ENCODE measurements at places on chromosomes 4 and X.

DNA sequence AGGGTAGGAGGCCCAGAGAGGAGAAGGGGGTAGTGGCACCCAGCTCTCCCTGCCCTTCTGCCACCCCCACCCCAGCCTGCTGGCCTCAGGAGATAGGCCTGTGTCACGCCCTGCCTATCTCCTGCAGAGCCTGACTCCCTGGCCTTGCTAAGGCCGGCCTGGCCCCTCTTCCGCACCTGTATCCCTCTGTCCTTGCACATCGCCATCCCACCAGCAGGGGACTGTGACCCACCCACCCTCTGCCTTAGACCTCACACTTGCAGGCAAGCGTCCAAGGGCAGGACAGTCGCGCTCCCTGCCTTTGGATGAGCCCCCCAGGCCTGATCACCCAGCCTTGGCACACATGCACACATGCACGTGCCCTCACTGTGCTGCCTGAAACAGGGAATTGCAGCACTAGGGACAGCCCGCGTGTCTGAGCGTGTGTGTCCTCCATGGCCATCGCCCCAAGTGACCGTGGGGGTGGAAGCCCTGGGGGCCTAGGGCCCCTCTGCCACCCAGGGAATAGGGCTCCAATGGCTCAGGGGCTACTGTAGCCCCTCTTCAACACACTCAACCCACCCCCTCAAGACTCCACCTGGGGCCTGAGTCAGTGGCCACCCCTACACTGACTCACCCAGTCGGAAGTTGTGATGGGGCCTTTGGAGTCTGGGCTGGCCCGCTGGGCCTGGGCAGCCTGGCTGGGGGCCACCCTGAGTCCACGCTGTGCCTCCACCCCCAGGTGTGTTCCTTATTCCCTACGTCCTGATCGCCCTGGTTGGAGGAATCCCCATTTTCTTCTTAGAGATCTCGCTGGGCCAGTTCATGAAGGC is 2.1 kb downstream of the SLC6A8 start:
- H3K27me3 ChIP-seq, result peaks cover 32% of the 10 kb centered on the region
- no peaks in the 10 kb centered on the region for H3K4me1 ChIP-seq
- no peak for DNase-seq
- peak overlapping the region; percentile 58 for H3K27ac ChIP-seq
- H3K36me3 ChIP-seq, result no peaks in the 10 kb centered on the region

DNA sequence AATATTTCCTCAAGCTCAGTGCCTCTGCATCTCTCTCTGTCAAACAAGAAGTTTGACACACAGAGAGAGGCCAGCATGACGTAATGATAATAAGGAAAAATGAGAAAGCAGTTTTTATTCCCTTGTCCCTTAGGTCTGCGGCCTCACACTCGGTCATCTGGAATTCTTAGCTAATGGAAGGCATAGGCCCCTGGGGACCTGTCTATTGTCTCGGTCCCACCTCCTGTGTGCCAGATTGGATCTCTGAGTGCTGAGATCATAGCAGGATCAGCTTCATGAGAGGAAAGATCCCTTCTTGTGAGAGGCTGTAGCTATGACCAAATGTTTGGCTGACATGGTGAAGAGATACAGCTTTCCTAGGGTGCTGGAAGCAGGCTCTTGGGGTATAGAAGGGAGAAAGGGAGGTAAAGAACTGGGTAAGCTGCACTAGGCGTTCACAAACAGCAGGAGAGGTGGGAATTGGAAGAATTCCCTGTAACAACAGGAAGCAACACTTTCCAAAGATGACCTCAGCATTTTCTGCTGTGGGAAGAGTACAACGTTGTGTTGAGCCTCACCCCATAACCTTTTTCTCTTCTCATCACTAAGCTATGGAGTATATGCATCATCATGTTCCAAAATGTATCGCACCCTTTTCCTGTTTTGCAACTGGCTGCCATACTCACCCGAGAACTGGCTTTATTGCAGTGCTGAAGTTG is 20.2 kb downstream of the TMEM31 start:
- H3K27ac ChIP-seq, result peak overlapping the region; percentile 18
- no peaks in the 10 kb centered on the region for H3K4me1 ChIP-seq
- no peaks in the 10 kb centered on the region for H3K36me3 ChIP-seq
- H3K27me3 ChIP-seq, result peaks cover 73% of the 10 kb centered on the region

DNA sequence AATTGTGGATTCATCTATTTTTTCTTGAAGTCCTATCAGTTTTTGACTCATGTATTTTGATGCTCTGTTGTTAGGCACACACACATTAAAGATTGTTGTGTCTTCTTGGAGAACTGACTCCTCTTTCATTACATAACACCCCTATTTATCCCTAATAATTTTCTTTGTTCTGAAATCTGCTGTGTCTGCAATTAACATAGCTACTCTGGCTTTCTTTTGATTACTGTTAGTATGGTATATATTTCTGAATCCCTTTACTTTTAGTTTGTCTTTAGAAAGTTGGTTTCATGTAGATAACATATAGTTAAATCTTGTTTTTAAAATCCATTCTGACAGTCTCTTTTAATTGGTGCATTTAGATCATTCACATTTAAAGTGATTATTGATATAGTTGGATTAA is 5.1 kb upstream of the PJA1 start:
- H3K27me3 ChIP-seq, result no peaks in the 10 kb centered on the region
- H3K4me3 ChIP-seq, result no peak overlapping the region
- no peaks in the 10 kb centered on the region for H3K36me3 ChIP-seq
- no peak for DNase-seq
- H3K4me1 ChIP-seq, result no peaks in the 10 kb centered on the region

- H3K4me1 ChIP-seq, result no peaks in the 10 kb centered on the region
Measured at GRCh38 chrX:134773041-134773440, 114.8 kb upstream of the PLAC1 start.

DNA sequence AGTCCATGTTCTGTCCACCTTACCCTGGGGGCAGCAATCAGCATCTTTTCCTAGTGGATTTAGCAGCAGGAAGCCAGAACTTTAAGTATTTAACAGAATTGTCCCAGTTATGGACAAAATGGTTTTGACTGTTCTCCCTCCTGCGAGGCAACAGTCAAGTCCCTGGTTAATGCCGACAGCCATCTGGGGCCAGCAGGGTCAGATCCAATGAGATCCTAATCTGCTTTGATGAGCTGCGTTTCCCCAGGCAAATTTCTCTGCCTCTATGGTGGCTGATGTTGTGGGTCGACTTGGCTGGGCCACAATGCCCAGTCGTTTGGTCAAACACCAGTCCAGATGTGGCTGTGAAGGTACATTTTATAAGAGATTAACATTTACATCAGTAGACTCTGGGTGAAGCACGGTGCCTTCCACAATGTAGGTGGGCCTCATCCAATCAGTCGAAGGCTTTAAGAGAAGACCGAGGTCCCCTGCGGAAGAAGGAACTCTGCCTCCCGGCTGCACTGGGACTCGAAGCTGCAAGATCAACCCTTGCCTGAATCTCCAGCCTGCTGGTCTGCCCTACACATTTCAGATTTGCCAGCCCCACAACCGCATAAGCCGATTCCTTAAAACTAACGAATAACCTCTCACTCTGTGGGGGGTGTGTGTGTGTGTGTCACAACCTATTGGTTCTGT is 89.0 kb upstream of the C4orf50 start:
- no peak for DNase-seq
- no peaks in the 10 kb centered on the region for H3K36me3 ChIP-seq
- H3K4me1 ChIP-seq, result no peaks in the 10 kb centered on the region
- no peak overlapping the region for H3K27ac ChIP-seq
- no peak overlapping the region for H3K4me3 ChIP-seq
- peaks cover 56% of the 10 kb centered on the region for H3K27me3 ChIP-seq

DNA sequence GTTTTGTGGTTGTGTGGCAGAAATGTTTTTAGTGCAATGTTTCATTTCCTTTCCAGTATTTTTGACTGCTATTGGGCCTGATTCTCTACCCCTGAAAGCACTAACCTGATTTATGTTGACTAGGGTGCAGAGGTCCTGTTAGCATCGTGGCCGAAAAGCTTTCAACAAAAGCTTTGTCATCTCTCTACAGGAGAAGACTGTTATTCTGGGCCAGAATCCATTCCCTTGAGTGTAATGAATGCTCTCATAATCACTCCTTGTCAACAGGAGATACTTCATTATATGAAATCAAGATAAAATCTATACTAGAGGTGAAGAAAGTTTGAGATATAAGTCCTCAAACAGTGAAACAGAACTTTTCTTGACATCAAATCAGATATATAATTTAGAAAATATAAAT is 195.5 kb downstream of the ZNF330 start:
- no peak overlapping the region for H3K4me3 ChIP-seq
- H3K4me1 ChIP-seq, result no peaks in the 10 kb centered on the region
- no peaks in the 10 kb centered on the region for H3K27me3 ChIP-seq
- H3K36me3 ChIP-seq, result no peaks in the 10 kb centered on the region
- no peak for DNase-seq

- no peak for DNase-seq
- H3K36me3 ChIP-seq, result no peaks in the 10 kb centered on the region
- H3K27me3 ChIP-seq, result peaks cover 43% of the 10 kb centered on the region
- H3K27ac ChIP-seq, result no peak overlapping the region
- H3K4me1 ChIP-seq, result no peaks in the 10 kb centered on the region
- H3K4me3 ChIP-seq, result no peak overlapping the region
Measured at GRCh38 chrX:69323786-69324720, 158.8 kb upstream of the PJA1 start.

- H3K36me3 ChIP-seq, result no peaks in the 10 kb centered on the region
- H3K4me1 ChIP-seq, result no peaks in the 10 kb centered on the region
- no peak for DNase-seq
- no peaks in the 10 kb centered on the region for H3K27me3 ChIP-seq
- H3K27ac ChIP-seq, result no peak overlapping the region
- H3K4me3 ChIP-seq, result no peak overlapping the region
Measured at GRCh38 chr4:19711871-19712270, 539.8 kb upstream of the SLIT2 start.

DNA sequence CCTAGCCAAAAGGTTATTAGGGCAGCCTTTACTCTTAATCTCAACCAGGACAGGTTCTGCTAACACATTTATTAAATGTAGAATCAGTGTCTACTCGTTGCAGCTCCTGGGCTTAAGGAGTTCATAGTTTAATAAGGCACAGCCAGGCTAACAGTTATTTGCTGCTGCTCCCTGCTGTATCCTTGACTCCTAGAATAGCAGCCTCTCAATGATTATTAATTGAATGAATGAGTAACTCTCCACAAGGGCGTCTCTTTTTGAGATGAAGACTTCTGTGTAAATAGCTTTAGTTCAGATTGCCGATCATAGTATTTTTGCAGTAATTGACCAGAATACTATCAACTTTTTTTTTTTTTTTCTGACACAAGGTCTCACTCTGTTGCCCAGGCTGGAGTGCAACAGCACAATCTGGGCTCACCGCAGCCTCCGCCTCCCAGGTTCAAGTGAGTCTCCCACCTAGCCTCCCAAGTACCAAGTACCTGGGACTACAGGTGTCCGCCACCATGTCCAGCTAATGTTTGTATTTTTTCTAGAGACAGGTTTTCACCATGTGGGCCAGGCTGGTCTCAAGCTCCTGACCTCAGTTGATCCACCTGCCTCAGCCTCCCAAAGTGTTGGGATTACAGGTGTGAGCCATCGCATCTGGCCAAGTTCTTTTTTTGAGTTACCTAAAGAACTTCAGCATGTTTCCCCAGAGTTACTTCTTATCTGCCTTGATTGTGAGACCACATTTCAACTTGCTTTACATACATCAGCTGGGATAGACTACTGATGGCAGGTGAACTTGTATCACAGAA is 2.9 kb downstream of the UGDH start:
- no peaks in the 10 kb centered on the region for H3K27me3 ChIP-seq
- H3K4me1 ChIP-seq, result no peaks in the 10 kb centered on the region
- DNase-seq, result no peak
- H3K4me3 ChIP-seq, result no peak overlapping the region
- H3K27ac ChIP-seq, result no peak overlapping the region

- H3K4me1 ChIP-seq, result no peaks in the 10 kb centered on the region
- no peaks in the 10 kb centered on the region for H3K36me3 ChIP-seq
- no peak overlapping the region for H3K27ac ChIP-seq
- H3K27me3 ChIP-seq, result no peaks in the 10 kb centered on the region
- no peak overlapping the region for H3K4me3 ChIP-seq
- no peak for DNase-seq
Measured at GRCh38 chr4:59249110-59249509, 1951.0 kb upstream of the ADGRL3 start.

DNA sequence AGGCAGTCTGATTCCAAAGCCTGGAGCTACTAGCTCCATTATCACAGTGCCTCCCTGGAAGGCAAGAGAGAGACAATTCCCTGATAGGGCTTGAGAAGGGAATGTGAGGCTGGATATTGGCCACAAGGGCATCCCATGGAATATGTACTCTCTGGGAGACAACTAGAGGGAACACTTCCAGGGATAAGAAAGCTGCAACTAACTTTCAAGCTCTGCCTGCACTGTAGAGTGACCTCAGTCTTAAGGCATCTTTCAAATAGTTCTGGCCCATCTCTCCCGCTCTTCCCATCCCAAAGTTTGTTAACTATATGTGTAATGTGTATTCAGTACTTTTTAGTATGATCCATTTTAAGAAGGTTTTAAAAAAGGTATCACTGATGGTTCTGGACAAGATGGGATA is 13.1 kb upstream of the RNF212 start:
- no peak for DNase-seq
- H3K4me3 ChIP-seq, result no peak overlapping the region
- no peaks in the 10 kb centered on the region for H3K27me3 ChIP-seq
- no peak overlapping the region for H3K27ac ChIP-seq
- H3K36me3 ChIP-seq, result no peaks in the 10 kb centered on the region

DNA sequence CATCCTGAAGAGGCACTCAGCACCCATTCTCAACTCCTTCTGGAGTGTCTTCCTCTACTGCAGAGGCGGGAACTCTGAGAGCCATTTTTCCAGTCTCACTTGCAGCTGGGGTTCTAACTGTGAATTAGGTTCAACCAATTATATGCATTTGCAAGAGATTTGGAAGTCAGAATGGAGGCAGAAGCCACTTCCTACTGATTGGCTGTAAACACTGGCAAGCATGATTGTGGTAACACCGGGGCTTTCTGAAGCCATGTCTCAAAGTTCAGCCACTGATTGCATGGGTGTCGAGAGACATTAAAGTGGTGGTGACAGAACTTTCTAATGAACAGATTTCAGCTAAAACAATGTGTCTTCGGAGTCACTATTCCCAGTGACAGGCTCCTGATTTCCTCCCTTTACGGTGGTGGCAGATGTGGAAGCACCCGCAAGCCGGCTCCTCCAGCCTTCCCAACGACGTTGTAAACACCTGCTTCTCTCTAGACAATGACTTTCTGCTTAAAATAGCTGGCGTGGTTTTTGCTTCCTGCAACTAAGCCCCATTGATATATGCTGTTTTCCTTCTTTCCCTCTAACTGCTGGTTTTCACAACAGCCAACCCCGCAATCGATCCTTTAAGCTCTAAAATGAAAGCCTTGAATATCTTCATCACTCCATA is 92.0 kb downstream of the IRF2 start:
- H3K36me3 ChIP-seq, result no peaks in the 10 kb centered on the region
- peak overlapping the region; percentile 86 for H3K27ac ChIP-seq
- no peaks in the 10 kb centered on the region for H3K27me3 ChIP-seq
- no peak overlapping the region for H3K4me3 ChIP-seq
- peaks cover 8% of the 10 kb centered on the region for H3K4me1 ChIP-seq

- H3K4me3 ChIP-seq, result peak within 1 kb of the TSS; percentile 68
- H3K36me3 ChIP-seq, result no peaks in the 10 kb centered on the region
- H3K27me3 ChIP-seq, result peaks cover 22% of the 10 kb centered on the region
Measured at GRCh38 chrX:130110379-130111219, at the start of gene ELF4. ELF4 (minus strand) TSS chrX:130110497; CDS start chrX:130081330, 29,167 bp downstream.
